Fibroblast of skin of right biceps (primary cell): ENCODE measurements at places on chromosomes 4 and X.

GRCh38 chr4:39044364-39044955 is 12.3 kb upstream of the TMEM156 start:
- peak; percentile 86 for DNase-seq

DNA sequence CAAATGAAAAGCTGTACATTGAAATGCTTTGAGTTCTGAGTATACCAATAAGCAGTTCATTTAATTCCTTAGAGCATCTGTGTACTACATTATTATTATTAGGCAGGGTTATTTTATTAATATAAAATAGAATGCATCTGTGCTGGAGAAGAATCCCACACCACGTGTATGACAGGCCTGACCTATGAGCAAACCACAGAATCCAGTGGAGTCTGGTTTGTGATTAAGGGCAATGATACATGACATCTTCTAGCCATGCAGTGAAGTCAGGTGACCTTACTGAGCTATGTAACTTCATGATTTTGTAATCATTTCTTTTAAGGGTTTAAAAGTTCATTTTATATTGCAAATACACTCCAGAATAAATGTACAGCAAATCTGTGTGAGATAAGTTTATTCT is 1165.0 kb upstream of the TENM3 start:
- DNase-seq: peak; percentile 49

- peak; percentile 24 for DNase-seq
Observed at GRCh38 chr4:147456706-147457105, 24.2 kb upstream of the EDNRA start.

GRCh38 chr4:105815701-105816100 is 79.6 kb upstream of the NPNT start:
- DNase-seq: no peak

DNA sequence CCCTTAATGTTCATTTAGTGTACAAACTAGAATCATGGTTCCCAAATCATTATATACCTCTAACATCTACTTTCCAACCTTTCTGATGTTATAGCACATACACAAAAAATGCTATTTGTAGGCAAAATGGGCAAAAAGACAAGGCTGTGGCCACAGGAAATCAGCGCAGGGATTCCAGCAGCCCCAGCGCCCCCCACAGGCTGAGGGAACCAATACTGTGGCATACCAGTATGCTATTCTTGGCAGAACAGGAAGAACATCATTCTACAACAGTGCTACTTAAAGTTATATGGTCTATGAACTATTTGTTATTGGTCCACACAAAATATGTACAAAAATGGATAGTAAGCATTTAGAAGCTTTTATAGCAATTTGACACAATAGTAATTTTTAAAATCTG is 25.3 kb downstream of the STEEP1 start:
- DNase-seq: no peak

DNA sequence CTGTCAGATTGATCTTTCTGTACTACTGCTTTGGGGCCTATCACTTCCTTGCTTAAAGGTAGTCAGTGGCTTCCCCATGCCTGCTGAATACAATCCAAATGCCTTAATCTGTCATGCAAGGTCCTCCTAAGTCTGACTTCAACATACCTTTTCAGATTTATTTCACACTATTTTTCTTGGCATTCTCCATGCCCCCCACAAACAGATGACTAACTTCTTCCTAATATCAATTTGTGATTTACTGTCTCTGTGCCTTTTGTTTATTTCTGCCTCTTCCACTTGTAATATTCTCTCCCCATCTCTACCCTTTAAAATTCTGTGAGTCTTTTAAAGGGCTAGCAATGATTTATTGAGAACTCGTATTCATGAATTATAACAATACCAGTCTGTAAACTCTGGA is 41.8 kb downstream of the OCRL start:
- DNase-seq: peak; percentile 23

DNA sequence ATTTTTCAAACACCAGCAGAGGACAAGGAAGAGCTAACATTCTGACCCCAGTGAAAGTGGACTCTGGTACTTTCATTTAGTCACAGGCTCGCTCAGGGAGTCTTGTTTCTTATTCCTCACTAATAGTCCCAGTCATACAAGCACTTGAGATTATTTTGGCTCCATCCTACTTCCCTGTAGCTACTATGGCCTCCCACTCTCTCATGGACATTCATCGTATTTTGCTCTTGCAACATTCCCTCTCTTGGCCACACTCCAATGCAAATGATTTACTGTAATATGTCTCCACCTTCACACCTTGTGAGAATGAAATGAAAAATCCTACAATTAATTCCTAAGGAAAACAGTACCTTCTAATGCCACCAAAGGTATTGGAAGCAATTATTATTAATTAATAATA is 21.3 kb downstream of the PLRG1 start:
- DNase-seq: no peak

GRCh38 chr4:123444290-123444731 is 47.7 kb downstream of the SPRY1 start:
- DNase-seq: peak; percentile 14

DNA sequence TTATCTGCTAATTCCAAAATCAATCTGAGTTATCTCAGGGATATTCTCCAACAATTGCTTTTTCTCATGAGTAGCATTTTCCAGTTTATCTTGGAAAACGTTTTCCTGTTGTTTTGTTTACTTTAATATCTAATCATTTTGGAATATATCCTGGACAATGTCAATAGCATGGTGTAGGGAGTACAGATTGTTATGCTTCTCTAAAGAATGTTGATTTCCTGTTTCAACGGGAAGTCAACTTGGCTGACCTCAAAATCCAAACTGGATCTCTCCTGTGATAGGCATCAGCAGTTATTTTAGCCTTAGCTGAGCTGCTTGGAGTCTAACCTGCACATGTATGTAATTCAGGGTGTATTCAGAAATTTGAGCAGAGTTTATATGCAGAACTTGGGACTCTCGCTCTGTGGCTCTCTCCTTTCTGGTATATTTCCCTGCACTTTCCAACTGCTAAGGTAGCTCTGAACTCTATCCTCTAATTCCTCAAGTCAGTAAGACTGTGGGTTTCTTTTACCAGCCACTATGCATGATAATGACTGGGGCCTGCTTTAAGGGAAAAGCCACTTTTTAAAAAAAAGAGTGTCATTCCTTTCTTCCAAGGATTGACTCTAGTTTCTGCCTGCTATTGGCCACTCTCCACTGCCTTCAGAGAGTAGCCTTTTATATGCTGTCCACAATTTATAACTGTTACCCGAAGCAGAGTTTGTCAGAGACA is 7.7 kb downstream of the PRSS48 start:
- no peak for DNase-seq

DNA sequence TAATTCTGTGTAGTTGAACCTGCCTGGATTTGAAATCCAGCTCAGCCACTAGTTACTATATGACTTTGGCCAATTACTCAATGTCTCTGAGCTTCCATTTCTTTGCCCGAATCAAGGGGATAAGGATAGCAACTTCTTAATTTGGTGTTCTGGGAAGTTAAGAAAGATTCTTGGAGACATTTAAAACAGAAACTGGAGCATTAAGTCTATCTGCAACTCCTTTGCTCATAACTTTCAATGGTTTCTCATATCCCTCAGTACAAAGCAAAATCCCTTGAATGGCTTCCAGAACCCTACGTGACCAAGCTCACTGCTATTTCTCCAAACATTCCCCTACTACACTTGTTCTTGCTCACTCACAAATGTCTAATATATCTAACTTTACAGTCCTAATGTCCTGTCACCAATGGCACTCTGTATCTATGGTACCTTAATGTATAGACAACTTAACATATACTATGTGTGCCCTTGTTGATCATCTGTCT is 849.1 kb upstream of the SLIT2 start:
- peak; percentile 18 for DNase-seq

- DNase-seq: no peak
Observed at GRCh38 chrX:130563476-130563875, 161.7 kb downstream of the RBMX2 start.

DNA sequence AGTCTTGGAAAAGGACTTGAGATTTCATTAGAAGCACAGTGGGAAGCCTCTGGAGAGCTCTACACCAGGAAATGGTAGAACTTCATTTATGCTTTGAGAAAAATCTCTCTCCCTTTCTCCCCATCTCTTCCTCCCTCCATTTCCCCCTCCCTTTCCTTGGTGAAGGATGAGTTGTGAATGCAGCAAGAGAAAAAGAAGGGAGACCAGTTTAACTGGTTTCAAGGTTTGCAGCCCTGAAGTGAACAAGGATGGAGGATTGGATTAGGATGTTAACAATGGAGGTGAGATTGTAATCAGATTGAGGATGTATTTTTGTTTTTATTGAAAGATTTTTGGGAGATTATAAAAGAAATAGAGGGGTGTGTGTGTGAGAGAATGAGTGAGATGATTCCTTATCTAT is 99.5 kb downstream of the ANK2 start:
- DNase-seq: no peak
